ENCODE measurements at places on chromosomes 1 and 21. TPM values are rescaled to one million over a fixed set of nuclear protein-coding genes. Genes with fewer than 3 reads are reported as not detected.

DNA sequence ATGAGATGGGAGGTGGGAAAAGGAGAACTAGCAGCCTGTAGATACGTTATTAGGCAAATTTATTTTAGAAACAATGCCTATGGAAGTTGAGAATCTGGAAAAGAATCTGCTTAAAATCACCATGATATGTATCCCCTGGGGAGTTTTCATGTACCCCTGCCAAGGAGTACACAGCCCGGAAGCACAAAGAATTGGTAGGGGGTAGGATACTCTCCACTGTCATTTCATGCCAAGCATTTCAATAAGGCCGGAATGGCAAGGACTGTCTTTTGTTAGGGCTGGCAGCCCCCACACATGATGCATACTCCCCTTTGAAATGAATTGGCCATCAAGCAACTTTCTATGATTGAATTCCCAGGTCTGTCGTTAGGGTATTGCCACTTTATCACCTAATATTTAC is 111.5 kb upstream of the APP start:
- no peak for DNase-seq

DNA sequence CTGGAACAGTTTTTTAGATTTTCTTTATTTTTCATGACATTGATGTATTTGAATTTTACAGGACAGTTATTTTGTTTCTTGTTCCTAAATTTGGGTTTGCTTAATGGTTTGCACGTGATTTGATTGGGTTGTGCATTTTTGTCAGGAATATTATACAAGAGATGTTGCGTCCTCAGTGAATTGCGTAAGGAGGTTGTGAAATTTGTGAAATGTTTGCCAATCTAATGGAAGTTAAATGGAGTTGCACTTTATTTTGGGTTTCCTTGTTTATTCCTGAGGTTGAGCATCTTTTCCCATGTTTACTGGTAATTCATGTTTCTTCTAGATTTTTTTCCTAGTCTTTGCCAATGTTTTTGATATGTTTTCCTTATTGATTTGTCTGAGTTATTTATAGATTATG is 19.9 kb downstream of the ZNF648 start:
- no peak for DNase-seq

- DNase-seq = no peak
These were observed 31.4 kb downstream of the QSOX1 start for GRCh38 chr1:180185971-180186645.

GRCh38 chr1:19390901-19391595 is 78.9 kb downstream of the SLC66A1 start:
- DNase-seq = no peak

- no peak for DNase-seq
These were observed 222.4 kb downstream of the LRRC40 start for GRCh38 chr1:69982992-69983391.

DNA sequence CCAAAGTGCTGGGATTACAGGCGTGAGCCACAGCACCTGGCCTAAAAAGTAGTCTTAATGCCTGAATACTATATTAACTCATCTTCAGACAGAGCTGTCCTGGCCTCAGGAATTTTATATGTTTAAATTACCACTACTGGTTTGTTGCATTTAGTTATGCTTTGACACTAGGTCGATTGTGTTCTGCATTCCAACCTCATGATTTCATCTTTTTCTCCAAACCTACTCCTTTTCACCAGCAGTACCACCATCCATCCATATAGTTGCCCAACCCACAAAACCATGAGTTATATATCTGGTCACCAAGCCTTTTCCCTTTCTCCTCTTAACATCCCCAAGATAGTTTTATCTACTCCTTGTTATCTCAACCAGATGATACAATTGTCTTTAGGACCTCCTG is 22.6 kb downstream of the FMO5 start:
- DNase-seq = no peak

GRCh38 chr1:19199329-19199968 is 10.6 kb downstream of the UBR4 start:
- no peak for DNase-seq

DNA sequence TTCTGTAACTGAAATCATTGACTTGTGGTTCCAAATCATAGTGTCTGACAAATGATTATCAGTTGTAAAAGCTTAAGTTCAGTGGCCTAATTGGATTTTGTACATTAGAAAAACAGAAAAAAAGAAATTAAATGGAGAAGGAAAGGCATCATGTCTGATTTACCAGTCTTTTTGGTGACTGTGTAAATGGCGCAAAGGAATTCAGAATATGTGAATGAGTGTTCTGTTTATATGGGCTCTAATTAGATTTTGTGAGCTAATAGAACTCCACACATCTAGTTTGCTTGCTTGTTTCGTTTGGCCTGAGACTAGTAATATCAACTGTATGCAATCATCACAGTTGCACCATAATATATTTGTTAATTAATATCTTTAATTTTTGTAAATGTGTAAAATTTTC is 151.7 kb downstream of the PLA2G4A start:
- DNase-seq = no peak

The ADAMTSL4 gene
- total RNA-seq = 5.4 TPM

The RGS13 gene
- not detected for total RNA-seq

The FCRL2 gene
- total RNA-seq = not detected
